ENCODE measurements at places on chromosomes 7 and 10.

GRCh38 chr10:1151076-1152033 lies 95.2 kb downstream of the WDR37 start:
- no peak for DNase-seq

GRCh38 chr7:110347081-110347480 lies 743.8 kb upstream of the LRRN3 start:
- no peak for DNase-seq

- DNase-seq, result no peak
These were observed 134.0 kb downstream of the TCF7L2 start for GRCh38 chr10:113084031-113084430.

DNA sequence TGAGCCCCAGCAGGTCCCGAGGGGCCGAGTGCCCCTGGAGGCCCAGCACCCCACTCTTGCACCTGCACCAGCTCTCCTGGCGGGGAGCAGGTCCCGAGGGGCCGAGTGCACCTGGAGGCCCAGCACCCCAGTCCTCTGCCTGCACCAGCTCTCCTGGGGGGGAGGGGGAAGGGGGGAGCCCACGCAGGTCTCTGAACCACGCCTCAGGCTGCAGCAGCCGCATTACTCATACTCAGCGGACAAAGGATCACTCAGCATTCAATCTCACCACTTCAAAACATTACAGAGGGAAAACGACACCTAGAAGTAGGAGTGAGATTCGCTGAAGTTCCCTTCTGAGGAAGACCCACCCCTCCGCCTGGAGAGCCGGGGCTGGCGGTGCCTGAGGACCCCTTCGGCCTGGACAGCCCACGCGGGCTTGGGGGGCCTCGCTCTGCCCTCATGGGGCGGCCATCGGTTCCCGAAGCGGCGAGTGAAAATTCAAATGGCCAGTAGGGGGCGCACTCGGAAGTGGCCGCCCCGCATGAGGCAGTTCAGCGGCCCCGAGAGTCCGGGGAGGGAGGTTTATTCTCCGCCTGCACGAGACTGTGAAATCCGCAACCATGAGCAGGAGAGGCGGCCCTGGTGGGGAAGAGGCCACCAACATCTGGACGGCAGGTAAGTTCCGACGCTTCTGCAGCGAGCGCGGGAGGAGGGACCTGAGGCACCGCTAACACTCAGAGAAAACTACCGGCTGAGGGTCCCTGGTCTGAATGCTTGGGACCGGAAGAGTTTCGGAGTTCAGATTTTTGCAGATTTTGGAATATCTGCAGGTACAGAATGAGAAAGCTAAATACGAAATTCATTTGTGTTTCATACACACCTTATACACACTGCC lies 1.1 kb upstream of the GPER1 start:
- DNase-seq, result peak; percentile 95

DNA sequence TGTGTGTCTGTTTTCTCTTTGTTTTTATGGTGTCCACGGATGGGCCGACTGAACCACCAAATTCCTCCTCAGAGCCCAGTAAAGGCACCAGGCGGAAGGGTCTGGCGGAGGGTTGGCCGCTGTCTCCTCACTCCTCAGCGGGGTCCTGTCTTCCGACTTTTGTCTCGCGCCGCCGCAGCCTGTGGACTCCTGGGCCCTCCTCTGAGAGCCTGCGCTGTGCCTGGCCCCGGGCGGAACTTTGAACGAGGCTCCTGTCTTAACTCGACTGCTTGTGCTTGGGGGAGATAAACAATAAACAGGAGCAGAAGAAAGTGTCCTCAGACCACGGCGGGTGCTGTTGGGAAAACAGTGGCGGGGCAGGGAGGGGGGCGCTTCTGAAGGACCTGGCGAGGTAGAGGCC lies 2.2 kb upstream of the FAM20C start:
- no peak for DNase-seq

- no peak for DNase-seq
These were observed 64.1 kb upstream of the INSIG1 start for GRCh38 chr7:155233311-155234157.

- no peak for DNase-seq
These were observed 110.7 kb downstream of the FRMD4A start for GRCh38 chr10:14220026-14220425.

GRCh38 chr7:129370812-129371211 lies 63.4 kb upstream of the STRIP2 start:
- no peak for DNase-seq

DNA sequence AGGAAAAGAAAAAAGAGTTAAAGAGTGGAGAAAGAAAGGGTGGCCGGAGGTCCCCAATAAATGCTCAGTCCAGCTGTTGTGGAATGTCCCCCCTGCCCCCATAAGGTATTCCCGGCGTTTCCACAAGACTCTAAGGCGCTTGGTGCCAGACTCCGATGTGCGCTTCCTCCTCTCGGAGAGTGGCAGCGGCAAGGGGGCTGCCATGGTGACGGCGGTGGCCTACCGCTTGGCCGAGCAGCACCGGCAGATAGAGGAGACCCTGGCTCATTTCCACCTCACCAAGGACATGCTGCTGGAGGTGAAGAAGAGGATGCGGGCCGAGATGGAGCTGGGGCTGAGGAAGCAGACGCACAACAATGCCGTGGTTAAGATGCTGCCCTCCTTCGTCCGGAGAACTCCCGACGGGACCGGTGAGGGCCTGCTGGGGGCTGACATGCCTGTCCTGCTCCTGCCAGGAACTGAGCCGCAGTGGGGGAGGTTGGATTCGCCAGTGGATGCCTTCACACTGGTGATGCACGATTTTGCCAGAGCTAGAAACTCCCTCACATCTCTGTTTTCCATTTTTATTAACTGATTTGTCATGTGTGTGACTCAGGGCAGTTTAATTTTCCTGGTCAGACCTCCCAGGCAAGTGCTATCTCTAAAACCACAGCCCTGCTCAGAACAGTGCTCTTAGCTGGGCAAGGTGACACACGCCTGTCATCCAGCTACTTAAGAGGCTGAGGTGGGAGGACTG lies 34.2 kb downstream of the TACR2 start:
- DNase-seq, result no peak

GRCh38 chr7:36623247-36623646 lies 101.0 kb downstream of the AOAH start:
- no peak for DNase-seq

All from GM12892 (cell line).